ENCODE measurements at places on chromosomes 2 and 18.

GRCh38 chr18:55141318-55141717 lies 182.1 kb upstream of the CCDC68 start:
- no peak for DNase-seq

DNA sequence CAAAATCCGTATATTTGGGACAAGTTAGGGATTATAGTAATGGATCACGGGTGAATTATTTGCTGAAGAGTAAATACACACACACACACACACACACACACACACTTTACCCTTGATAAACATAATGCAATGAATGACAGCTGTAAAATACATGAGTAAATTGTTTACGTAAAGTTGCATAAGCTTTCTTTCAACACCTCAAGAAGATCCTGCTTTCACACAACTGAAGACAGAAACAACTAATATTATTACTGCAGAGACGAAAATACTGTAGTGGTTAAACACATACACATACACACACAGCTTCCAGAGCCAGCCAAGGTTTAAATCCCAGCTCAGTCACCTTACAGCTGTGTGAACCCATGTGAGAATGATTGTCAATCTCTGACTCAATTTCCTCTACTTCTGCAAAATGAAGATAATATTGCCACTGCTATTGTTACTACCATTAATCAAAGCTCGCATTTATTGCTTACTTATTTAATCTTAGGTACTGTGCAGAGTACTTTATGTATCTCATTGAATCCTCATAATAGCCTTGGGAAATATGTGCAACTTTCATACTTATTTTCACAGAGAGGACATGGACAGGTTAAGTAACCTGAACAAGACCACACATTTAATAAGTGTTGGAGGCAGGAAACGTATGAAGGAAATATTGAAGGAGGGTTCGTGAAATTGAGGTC lies 50.6 kb upstream of the DOK6 start:
- DNase-seq: no peak

- DNase-seq: no peak
Observed at GRCh38 chr2:48268671-48269070, 261.3 kb upstream of the STON1 start.

- no peak for DNase-seq
Observed at GRCh38 chr18:10511236-10511635, 14.6 kb upstream of the NAPG start.

GRCh38 chr2:187188783-187189631 lies 259.0 kb downstream of the CALCRL start:
- no peak for DNase-seq

DNA sequence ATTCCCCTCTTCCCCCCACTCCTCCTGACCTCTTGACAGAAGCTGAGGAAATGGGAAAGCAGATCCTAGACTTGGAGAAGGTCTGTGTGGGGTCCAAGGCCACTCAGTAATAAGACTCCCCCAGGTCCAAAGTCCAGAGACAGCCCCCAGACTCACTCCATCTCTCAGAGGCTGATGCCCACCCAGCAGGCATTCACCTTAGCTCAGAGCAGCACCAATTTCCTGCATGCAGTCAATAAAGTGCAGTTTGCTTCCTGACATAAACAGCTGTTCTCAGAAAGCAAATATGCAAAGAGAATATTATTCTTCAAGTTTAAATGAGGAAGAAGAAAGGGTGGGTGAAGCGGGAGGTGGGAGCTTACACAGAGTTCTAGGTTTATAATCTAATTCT lies 84.1 kb upstream of the RTN4 start:
- no peak for DNase-seq

DNA sequence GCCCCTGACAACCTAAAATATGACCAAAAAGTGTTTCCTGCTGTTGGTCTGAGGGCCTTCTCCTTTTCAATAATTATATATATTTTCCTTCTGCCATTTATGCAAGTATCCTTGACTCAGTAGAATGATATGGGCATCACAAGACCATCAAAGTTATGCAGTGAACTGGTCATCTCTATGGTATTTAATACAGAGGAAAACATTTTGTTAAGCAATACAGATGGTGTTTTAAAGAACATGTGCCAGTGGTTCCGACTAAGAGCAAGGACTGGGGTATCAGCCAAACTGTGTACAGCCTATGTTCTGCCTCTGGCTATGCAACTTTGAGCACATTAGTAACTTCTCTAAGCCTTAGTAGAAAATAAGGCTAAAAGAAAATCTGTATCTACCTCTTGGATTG lies 179.0 kb downstream of the TRABD2A start:
- DNase-seq: no peak

DNA sequence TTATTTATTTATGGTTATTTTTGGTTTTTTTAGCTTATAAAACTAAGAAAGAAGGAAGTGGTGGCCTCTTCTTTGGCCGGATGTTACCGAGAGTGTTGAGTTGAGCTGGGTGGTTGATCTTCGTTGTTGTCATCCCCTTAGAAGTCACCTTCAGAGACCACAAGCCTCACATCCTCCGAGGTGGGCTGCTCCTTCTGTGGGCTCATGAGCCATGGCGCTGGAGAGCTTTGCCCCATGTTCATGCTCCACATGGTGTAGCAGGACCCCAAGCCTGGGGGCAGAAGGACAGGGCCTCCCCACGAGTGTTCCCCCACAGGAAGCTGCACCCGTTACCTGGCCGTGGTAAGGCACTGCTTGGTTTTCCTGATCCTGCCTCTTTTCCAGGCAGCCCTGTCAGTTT lies 23.4 kb downstream of the SNTG2 start:
- no peak for DNase-seq

All from stimulated activated CD4-positive, alpha-beta T cell treated with anti-CD3 and anti-CD28 coated beads, Interleukin-1b, Interleukin-23, amount 100 ng/mL, for 1 hour (primary cell).